ENCODE measurements at places on chromosomes 1 and 21.
A peak's percentile ranks its signal among the peaks of the same experiment; 100 is the strongest.

GRCh38 chr21:46208761-46209721 lies 19.5 kb downstream of the LSS start:
- no peaks in the 10 kb centered on the region for H3K27me3 ChIP-seq
- no peaks in the 10 kb centered on the region for H3K4me1 ChIP-seq
- peaks cover 100% of the 10 kb centered on the region for H3K36me3 ChIP-seq

DNA sequence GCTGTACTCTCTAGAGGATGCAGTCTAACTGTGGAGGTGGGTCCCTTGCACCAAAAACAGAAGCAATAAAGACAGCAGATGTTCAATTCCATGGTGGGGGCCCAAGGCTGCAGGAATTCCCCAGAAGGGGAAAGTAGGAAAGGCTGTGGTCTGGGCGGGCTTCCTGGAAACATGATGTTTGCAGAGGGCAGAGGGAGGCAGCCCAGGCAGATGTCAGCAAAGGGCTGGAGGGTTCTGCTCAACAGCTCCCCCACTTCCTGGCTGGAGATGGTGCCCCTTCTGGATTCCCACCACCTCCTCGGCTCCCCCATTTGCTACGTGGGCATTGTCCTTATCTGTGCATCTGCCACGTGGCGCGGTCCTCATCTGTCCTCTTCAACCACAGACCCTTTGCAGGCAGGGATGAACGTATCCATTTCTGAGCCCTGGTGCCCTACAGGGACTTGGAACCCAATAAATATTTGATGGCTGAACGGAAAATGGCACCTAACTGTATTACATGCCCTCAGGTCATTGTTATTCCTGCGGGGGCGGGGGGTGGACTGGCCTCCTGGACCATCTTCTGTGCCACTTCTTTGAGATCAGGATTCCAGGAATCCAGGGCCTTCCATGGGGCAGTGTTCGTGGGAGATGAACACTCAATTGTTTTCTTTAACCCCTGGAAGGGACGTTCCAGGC lies 8.4 kb upstream of the GUCA2B start:
- no peak overlapping the region for H3K4me3 ChIP-seq
- ATAC-seq = no peak
- H3K4me1 ChIP-seq = no peaks in the 10 kb centered on the region
- peaks cover 96% of the 10 kb centered on the region for H3K27me3 ChIP-seq

DNA sequence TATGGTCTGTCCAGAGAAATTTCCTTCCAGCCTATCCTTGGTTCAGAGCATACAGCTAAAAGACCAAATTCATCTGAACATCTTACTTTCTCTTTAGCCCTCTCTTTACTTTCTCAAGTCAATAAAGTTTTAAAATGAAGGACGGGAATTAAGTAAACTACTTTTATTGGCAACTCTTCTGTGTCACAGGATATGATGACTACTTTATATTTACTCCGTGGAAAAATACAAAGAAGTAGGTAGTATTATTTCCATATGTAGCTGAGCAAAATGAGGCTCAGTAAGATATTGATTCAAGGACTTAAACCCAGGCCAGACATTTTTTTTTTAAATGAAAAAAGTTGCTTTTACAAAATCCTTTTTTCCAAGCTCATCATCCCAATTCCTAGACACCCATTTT lies 151.2 kb upstream of the DPYD start:
- H3K27me3 ChIP-seq = no peaks in the 10 kb centered on the region
- H3K36me3 ChIP-seq = no peaks in the 10 kb centered on the region
- H3K4me1 ChIP-seq = no peaks in the 10 kb centered on the region
- H3K27ac ChIP-seq = no peak overlapping the region
- no peak for ATAC-seq

- H3K4me3 ChIP-seq = no peak overlapping the region
- H3K27me3 ChIP-seq = no peaks in the 10 kb centered on the region
- H3K4me1 ChIP-seq = no peaks in the 10 kb centered on the region
- no peak overlapping the region for H3K27ac ChIP-seq
- no peaks in the 10 kb centered on the region for H3K36me3 ChIP-seq
- ATAC-seq = no peak
Observed at GRCh38 chr1:195941314-195941713, 666.9 kb downstream of the KCNT2 start.

DNA sequence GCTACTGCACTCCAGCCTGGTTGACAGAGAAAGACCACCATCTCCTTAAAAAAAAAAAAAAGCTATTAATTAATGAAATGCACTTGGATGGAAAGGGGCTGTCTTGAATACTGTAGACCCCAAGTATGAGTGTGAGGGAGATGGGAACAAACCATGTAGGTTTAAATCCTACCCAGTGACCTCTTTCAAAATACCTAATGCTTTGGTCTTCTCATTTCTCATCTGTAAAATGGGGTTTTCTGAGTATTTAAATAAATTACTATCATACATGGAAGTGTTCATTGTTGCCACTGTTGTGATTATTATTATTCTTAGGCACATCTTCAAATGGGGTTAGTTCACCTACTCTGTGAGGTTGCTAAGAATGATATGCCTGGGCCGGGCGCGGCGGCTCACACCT lies 17.1 kb upstream of the FUCA1 start:
- H3K27ac ChIP-seq = no peak overlapping the region
- no peaks in the 10 kb centered on the region for H3K27me3 ChIP-seq
- H3K4me3 ChIP-seq = no peak overlapping the region
- ATAC-seq = no peak
- H3K4me1 ChIP-seq = no peaks in the 10 kb centered on the region

DNA sequence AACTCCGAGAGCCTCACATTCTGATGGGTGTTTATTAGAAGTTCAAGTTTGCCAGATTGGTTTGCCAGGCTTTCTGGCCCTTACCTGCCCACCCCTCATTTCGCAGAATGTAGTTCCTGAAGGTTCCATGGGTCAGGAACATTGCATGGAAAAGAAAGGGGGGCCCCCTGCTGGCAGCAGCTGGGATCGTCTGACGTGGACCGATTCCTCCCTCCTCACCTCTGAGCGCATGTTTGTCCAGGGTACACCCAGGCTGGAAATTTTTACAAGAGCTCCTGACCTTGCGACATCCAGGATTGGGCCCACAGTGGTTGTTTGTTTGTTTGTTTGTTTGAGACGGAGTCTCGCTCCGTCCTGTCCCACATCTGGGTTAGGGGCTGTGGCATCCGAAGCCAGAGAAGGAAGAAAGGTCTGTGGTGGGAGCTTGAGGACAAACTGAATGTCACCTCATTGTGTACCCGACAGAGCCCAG lies 126.0 kb upstream of the TMEM51 start:
- no peaks in the 10 kb centered on the region for H3K4me1 ChIP-seq
- no peak overlapping the region for H3K4me3 ChIP-seq
- no peak overlapping the region for H3K27ac ChIP-seq
- ATAC-seq = peak; percentile 63
- H3K36me3 ChIP-seq = no peaks in the 10 kb centered on the region

All from gastroesophageal sphincter (tissue), 4 donors.